Stimulated activated CD4-positive, alpha-beta T cell treated with anti-CD3 and anti-CD28 coated beads, Interleukin-4, amount 100 ng/mL, for 1 hour (primary cell): ENCODE measurements at places on chromosomes 2 and 18.

- no peak for DNase-seq
Measured at GRCh38 chr18:1294229-1294628, 389.6 kb downstream of the ADCYAP1 start.

GRCh38 chr2:226959418-226959817, 123.6 kb downstream of the RHBDD1 start:
- DNase-seq, result no peak

GRCh38 chr2:157782057-157782845, 93.9 kb downstream of the ACVR1 start:
- no peak for DNase-seq

DNA sequence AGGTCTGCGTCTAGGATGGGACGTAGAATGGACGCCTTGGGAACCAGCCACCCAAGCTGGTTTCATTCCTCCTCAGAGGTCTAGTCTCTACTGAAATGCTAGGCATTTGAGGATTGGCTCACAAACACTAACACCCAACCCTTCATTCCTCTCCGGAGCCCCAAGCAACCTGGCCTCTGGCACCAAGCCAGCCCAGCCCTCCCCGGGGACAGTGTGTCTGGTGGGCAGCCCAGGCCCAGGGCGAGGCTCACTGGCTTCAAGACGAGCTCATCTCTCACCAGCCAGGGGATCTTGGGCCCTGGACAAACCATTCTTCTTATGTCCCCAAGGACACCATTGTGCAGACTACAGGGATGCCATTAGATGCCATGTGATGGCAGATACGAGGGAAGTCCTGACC, 182.5 kb downstream of the CTIF start:
- no peak for DNase-seq

DNA sequence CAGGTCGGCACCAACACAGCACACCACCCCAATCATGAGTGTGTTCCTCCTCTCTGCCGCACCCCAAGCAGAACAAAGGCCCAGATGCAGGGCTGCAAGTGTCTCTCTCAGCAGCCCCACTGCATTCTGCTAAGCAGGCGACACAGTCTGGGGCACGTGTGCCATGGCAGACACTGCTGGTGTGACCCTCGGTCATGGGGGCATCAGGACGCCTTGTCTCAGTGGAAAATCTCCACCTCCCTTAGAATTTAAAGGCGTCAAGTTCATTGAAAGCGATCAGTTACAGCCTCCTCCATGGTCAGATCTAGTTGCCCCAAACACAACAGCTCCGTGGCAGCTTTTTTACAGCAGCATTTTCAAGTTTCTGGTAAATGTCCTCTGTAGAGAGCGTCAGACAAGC, 57.2 kb downstream of the ADNP2 start:
- DNase-seq, result no peak

GRCh38 chr18:42114310-42114943, 159.4 kb downstream of the PIK3C3 start:
- DNase-seq, result peak; percentile 17

- no peak for DNase-seq
Measured at GRCh38 chr2:143148011-143148410, 18.8 kb downstream of the ARHGAP15 start.

DNA sequence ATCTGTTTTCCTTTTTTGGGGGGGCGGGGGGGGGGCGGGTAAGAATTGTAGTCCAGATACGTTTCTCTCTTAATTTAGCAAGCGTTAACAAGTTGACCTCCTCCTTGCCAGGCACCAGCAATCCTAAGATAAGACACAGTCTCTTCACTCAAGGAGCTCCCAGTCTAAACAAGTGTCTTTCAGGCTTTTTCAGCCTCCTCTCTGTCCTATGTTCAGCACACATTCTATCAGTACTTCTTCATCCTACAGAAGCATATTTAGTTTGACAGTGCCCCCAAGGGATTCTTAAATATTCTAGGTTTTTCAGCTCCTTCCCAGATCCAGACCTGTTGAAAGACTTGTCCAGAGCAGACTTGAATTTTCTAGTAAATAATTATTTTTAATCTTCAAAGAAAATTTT, 2.7 kb downstream of the PPP1CB start:
- DNase-seq, result no peak

GRCh38 chr2:2033691-2034090, 289.4 kb upstream of the PXDN start:
- no peak for DNase-seq

DNA sequence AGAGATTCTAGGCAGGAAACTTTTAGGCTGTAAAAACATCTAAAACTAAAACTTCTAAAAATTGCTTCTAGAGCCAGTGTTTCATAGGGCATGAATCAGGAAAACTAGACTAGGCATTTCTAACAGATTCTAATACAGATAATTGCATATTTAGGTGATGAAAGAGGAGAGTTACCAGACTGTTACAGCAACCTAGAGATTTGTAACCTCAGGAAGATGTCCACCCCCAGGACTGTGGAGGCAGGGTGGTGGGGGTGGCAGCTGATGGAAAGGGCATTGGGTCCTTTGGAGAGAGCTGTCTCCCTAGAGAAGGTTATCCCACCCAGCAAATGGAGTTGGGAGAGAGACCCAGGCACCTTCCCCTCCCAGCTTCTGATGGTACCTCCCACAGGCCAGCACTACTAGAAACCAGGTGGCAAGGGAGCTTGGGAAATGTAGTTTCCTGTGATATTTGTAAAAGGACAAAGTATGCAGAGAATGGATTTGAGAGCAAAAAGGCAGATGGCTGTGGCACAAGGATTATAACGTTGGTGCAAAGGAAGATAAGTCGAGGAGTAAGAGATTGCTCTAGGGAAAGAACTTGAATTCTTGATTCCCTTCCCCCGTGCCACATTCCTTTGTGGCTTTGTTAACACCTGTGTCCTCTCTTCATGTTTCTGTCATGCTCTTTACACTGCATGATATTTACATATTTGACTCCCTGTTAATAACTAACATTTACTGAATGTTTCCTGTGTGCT, 75.6 kb upstream of the MGAT5 start:
- no peak for DNase-seq

DNA sequence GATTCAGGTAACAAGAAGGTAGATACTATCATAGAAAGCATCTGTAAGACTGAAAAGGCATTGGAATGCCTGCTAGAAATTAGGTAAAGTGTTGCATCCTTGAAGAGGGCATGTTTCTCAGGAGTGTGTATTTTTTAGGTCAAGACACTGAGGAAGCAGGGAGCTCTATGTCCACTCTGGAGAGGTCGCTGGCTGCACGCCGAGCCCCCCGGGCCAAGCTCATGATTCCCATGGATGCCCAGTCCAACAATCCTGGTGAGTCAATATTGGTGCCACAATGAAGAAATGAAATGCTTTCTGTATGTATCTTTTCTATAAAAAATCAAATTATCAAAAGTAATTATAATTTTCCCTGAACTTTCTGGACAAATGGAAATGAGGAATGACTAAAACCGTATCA, 756.7 kb downstream of the MBD2 start:
- no peak for DNase-seq

DNA sequence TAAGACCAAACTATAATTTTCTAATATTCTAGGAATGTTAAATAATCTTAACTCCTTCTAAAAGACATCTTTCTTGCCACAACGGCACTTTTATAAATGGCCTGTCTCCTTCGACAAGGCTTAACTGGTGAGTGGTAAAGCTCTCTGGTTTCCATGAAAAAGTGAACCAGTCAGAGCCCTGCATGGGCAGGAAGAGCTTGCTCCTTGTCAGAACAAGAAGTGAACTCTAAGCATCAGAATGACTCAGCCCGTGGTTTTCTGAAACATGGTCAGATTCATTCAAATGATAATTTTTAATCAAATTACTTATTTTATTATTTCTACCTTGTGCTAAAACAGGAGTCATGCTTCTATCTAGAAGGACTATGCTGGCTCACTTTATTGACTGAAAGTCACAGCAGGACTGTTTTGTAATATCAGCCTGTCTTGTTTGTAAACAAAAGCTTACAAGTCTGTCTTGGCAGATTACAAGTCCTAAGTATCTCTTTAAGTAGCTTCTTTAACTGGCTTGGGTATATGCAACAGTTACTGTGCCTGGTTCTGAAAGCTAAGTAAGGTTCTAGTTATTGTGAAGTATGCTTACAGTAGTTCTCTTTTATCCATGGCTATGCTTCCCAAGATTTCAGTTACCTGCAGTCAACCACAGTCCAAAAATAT, 245.4 kb downstream of the NAPG start:
- no peak for DNase-seq

DNA sequence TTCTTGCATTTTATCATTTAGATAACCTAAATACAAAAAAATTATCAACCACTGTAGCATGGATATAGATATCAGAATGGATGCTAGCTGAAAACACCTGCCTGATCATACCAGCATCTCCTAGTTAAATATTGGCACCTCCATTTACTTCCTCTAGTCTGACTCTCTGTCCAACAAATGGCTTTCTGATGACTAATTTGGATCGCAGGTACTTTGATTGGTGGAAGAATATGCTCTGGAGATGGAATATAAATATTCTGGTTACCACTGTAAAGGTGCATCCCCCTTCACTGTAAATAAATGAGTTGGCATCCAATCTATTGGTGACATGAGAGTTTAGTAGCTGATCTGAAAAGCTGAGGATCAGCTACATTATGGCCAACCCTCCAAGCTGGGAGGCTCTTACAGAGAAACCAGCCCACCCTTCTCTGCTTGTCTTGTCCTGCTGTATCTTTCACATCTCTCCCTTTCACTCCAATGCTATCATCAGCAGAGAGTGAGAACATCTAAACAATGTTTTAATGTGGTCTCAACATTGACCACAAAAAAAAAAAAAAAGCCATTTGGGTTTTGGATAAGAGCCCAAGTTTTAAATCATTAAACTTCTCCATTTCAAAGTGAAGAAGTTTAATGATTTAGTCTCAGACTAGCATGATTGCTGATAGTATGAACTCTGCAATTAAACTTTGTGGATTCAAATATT, 90.5 kb downstream of the PMAIP1 start:
- DNase-seq, result no peak

DNA sequence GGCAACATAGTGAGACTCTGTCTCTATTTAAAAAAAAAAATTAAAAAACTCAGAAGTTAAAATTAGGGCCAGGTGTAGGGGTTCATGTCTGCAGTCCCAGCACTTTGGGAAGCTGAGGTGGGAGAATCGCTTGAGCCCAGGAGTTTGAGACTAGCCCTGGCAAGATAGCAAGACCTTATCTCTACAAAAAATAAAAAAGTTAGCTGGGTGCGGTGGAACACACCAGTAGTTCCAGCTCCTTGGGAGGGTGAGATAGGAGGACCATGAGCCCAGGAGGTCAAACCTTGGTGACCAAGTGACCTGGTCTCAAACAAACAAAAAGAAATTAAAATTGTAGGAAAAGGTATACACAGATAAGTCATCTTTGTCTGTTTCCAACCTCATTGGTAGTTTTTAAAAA, 11.3 kb downstream of the TTLL4 start:
- no peak for DNase-seq

GRCh38 chr2:232332940-232333259, 45.7 kb upstream of the ALPP start:
- DNase-seq, result no peak

GRCh38 chr18:49227441-49228165, 232.8 kb downstream of the DYM start:
- DNase-seq, result peak; percentile 4

- no peak for DNase-seq
Measured at GRCh38 chr18:13302040-13302439, 83.5 kb downstream of the LDLRAD4 start.

GRCh38 chr18:22838639-22839277, 94.4 kb upstream of the RBBP8 start:
- DNase-seq, result no peak

DNA sequence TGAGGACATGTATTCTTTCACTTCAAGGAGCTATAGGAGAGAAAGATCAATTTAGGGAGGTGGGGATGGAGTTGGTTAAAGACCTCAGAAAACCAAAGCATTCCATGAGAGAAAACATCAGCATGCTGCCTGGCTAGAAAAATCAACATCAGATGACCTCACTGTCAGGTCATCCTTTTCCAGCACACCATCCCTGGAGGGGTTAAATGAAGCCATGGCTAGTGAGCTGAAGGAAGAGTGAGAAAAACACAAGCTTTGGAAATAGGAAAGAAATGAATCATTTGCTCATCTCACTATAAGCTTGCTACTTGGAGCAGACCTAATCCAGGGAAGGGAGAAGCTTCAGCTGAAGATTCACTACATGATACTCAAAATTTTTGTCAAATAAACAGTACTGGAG, 109.5 kb upstream of the ITGB6 start:
- DNase-seq, result no peak

DNA sequence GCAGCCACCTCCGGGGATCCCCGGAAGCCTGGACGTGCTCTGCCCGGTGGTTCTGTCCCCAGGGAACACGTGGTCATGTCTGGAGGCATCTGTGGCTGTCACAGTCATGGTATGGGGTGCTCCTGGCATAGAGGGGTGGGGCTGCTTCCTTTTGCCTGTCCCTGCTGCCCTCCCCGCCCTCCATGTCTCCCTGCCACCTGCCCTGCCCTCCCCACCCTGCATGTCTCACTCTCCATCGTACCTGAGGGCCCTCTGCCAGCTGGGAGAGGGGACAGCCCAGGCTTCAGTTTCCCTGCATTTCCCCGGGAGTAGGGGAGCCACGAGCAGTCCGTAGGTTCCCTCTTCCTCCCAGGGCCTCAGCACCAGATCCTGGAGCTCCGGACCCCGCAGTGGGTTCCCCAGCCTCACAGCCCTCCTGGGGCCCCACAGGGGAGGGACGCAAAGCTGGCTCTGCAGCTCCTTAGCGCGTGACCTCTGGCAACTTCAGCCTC, 90.0 kb upstream of the CTDP1 start:
- no peak for DNase-seq

- no peak for DNase-seq
Measured at GRCh38 chr2:210895132-210895531, 338.7 kb downstream of the CPS1 start.

- DNase-seq, result no peak
Measured at GRCh38 chr2:49661809-49662208, 507.5 kb upstream of the FSHR start.

DNA sequence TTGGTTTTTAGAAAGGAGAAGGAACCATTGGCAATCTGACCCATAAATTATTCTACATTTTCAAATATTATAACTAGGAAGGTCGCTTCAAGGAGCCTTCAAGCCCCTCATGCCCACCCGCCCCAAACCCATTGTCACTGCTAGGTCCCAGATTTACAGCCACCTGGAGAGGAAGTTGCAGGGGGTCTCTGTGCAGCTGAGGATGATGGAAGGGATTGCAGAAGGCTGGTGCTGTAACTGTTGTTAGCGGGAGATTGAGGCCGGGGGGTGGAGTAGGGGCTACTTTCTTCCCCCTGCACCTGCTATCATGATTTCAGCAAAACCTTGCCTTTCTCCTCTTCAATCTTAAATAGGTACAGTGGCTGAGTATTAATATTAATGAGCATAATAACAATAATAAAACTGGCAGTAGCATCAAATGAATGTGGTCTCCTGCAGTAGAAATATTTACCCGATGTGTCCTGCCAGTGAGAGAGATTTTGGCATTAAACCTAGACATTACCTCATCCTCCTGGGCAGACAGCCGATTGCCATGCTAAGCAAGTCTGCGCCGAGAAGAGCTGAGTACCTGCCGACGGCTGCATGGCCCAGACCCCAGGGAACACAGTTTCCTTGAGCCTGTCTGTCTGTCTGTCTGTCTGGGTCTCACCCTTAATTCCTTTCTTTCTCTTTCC, 225.4 kb downstream of the FAM210A start:
- no peak for DNase-seq

GRCh38 chr2:238576674-238577073, 149.9 kb downstream of the ASB1 start:
- no peak for DNase-seq

GRCh38 chr2:149858901-149859634, 271.5 kb upstream of the MMADHC start:
- DNase-seq, result no peak

- peak; percentile 50 for DNase-seq
Measured at GRCh38 chr2:43218702-43219382, 7.6 kb downstream of the ZFP36L2 start.

- no peak for DNase-seq
Measured at GRCh38 chr2:133675-134593, 87.6 kb upstream of the FAM110C start.
